Endothelial cell of umbilical vein (primary cell): ENCODE measurements at places on chromosomes 2 and 18. TPM values are rescaled to one million over a fixed set of nuclear protein-coding genes. Genes with fewer than 3 reads are reported as not detected.

BARD1 gene
- total RNA-seq = 14.7 and 17.6 TPM in 2 replicates

ARHGEF4 gene
- not detected in 2 replicates for total RNA-seq

MOB4 gene
- 24.0 and 27.9 TPM in 2 replicates for total RNA-seq

TMEM87B gene
- 21.5 and 22.1 TPM in 2 replicates for total RNA-seq

SULT1C4 gene
- 28.2 and 29.3 TPM in 2 replicates for total RNA-seq

IL36G gene
- total RNA-seq = not detected in 2 replicates

ABCG5 gene
- total RNA-seq = not detected in 2 replicates

TCF23 gene
- total RNA-seq = not detected in 2 replicates

RHOB gene
- total RNA-seq = 830 and 937 TPM in 2 replicates

WDR35 gene
- total RNA-seq = 8.0 TPM in 2 replicates

SCN7A gene
- total RNA-seq = not detected in 2 replicates

REG3A gene
- not detected in 2 replicates for total RNA-seq

KATNAL2 gene
- 1.3 and 1.8 TPM in 2 replicates for total RNA-seq

VWA3B gene
- not detected in 2 replicates for total RNA-seq

CHRNG gene
- total RNA-seq = not detected in 2 replicates

C2orf78 gene
- not detected in 2 replicates for total RNA-seq

DSC3 gene
- total RNA-seq = 0.18 and 0.23 TPM in 2 replicates

EFR3B gene
- total RNA-seq = 0.58 and 0.77 TPM in 2 replicates

KLHL41 gene
- total RNA-seq = 0.21 and 0.73 TPM in 2 replicates

CAPN13 gene
- total RNA-seq = not detected in 2 replicates

ATP6V1C2 gene
- 0.13 TPM in 1 of 2 replicates, not detected in the other for total RNA-seq

TMEFF2 gene
- total RNA-seq = 0.12 and 0.20 TPM in 2 replicates

RAPH1 gene
- total RNA-seq = 56.9 and 59.5 TPM in 2 replicates

XIRP2 gene
- total RNA-seq = 0.18 and 0.66 TPM in 2 replicates

TPO gene
- not detected in 2 replicates for total RNA-seq
